ENCODE measurements at places on chromosomes 3 and 15.

DNA sequence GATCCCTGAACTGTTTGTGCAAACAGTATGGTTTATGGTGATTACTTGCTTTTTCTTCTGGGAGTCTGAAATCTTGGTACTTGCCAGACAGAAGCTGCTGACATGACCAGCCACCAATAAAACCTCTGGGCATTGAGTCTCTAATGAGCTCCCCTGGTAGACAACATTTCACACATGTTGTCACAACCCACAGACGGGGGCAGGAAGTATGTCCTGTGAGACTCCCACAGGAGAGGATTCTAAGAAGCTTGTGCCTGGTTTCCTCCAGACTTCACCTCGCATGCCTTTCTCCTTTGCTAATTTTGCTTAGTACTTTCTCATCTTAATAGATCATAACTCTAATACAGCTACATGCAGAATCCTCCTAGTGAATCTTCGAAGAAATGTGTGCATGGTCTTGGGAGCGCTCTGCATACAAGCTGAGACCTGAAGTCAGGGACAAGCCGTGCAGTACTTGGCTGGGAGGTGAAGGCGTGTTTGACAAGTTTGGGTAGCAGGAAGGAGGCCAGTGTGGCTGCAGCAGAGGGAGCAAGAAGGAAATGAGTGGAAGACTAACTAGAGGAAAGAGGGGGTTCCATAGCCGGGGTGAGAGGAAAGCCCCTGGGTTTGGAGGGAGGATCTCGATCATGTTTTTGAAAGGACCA lies 49.0 kb downstream of the B3GNT5 start:
- no peak for DNase-seq

DNA sequence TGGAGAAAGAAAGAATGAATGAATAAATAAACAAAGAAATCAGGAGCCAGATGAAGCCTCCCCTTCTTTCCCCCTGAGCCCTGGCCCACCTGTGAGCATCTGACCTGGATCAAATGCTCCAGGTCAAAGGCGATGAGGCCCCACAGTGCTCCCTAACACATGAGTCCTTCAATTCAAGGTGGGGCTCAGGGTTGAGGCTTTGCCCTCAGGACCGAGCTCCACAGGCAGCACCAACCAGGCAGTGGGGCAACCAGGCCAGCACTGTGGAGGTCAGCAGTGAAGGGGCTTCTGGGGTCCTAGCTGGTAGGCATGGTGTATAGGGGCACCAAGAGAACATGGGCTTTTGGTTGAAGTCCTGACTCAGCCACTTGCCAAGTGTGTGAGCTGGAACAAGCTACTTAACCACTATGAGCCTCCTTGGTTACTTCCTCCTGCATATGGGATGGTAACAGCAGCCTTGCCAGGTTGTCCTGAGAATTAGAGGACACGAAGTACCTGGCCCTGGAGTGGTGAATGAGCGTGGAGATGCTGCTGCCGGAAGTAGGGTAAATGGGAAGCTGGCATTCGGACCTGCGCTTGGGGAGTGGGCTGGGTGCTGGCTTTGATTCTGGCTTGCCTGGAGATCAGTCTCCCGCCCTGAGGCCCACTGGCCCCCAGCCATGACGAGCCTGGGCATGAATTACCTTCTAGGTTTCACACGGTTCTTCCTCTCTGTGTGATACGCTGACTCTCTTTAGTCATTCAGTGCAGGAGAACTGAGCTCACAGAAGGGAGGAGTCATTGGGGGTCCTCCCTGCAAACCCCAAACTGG lies 10.0 kb upstream of the PAQR5 start:
- no peak for DNase-seq

DNA sequence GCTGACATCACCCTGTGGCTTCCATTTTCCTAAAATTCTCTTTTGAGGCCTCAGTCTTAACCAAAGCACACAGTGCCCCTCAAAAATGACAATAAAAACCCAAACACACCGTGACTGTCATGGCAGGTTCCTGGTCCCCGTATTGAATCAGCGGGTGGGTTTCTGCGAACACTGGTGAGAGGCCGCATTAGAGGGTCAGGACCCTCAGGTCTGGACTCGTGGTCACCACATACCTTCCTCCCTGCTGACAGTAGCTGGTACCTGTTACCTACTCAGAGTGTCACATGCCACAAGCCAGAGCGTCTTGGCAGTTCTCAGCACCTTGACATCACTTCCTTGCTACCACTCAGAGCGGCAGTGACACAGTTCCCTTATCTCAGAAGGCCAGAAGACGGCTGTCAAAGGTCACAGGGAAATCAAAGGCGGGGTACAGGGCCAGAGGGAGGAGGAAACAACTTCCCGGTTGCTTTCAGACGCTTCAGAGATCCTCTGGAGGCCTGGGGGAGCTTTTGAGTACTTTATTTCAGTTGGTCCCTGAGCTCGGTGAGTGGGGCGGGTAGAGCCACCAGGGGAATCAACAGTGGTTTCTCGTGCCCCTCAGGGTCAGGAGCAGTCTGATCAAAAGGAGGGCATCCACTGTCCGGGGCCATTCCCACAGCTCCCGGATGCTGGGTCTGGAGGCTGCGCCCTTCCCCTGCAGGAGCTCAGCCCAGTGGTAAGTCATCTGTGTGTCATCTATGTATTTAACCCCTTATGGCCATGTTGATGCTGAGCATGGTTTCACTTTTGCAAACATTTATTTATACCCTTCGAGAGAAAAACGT lies at the start of the genes CCR5AS and CCRL2:
CCR5AS (minus strand) TSS at position 279 of the 824 bp plus-strand sequence.
CCRL2 (plus strand) TSS at position 472 of the 824 bp plus-strand sequence. CDS start 821 bp downstream, outside the sequence.
- DNase-seq, result peak; percentile 65

DNA sequence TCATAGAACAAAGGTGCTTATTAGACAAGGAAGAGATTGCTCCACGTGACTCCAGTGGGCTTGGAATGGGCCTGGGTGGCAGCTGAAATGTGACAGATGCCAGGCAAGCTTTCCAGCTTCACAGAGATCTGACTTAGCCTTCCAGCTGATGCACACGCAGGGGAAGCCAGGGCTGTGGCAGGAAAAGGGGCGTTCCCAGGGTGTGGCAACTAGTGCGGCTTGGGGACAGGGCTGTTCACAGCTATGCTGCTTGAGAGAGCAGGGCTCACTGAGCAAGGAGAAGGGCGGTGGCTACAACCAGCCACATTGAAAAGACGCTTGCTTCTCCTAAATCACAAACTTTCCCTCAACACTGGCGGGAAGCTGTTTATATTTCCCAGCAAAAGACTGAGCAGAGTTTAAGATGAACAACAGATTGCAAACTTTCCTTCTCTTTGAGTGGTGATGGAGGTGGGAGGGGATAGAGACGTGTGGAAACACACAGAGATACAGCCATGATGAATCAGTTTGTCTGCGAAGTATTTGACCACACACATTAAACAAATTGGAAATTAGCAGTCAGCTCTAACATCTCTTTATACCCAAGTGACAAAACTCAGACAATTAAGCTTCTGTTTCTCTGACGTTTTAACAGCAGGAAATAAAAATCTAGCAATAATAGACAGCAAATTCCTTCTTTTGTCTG lies 127.5 kb downstream of the BDH1 start:
- peak; percentile 79 for DNase-seq

GRCh38 chr15:73630921-73631362 lies 2.2 kb downstream of the NPTN start:
- no peak for DNase-seq

DNA sequence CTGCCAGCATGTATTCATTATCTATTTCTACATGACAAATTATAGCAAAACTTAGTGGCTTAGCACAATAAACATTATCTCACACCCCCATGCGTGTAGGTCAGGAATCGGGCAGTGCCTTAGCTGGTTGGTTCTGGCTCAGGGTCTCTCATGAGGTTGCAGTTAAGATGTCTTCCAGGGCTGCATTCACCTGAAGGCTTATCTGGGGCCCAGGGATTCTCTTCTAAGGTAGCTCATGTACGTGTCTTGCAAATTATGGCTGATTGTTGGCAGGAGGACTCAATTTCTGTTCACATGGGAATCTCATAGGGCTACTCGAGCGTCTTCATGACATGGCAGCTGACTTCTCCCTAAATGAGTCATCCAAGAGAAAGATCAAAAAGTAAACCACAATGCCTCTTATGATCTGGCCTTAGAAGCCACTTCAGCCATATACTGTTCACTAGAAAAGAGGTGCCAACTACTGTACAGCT lies 42.9 kb upstream of the TSC22D2 start:
- peak; percentile 69 for DNase-seq

DNA sequence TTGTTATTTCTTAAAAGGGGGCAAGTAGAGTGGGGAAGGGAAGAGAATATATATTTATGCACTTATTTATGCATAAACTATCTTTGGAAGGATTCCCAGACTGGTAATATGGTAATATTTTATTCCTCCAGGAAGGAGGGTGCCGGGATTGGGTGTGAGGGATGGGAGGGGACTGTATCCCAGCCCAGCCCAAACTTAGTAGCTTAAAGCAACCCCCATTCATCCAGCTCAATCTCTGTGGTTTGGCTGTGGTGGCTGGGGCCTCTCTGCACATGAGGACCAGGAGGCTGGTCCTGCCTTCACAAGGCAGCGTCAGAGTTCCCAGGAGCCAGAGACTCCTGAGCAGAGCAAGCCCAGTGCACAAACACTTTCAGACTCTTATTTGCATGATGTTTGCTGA lies 48.4 kb downstream of the CCNL1 start:
- DNase-seq, result no peak

DNA sequence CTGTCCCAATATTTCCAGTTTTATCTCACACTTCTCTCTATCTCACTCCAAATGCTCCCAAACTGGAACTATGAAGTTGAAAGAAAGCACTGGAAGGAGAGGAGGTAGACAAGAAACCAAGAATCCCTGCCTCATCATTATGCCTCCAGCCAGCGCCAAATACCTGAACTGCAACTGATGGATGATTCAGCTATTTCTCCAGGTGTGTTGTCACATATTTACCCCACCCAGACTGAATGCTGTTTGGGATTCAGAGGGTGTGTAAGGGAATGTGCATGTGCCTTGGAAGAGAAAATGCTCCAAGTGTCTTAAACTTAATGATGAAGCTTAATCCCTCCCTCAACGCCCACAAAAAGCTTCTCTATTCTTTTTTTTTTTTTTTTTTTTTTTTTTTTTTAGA lies 269.5 kb upstream of the ATP11B start:
- DNase-seq, result no peak

DNA sequence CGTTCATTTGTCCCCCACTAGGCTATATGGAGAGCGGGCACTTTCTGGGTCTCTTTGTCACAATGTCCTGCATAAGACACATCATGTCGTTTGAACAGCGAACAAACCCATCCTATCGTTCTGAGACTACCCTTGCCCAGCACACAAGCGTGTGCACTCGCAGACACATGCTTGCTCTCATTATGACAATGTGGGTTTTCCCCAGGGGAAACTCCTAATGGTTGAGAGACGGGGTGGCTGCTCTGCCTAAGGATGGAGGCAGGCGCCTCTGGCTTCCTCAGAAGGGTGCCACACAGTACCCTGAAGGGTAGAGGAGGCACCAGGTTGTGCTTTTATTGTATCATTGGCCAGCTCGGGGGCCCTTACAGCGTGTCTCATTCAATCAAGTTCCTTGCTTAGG lies 51.0 kb upstream of the MYZAP start:
- DNase-seq, result no peak

DNA sequence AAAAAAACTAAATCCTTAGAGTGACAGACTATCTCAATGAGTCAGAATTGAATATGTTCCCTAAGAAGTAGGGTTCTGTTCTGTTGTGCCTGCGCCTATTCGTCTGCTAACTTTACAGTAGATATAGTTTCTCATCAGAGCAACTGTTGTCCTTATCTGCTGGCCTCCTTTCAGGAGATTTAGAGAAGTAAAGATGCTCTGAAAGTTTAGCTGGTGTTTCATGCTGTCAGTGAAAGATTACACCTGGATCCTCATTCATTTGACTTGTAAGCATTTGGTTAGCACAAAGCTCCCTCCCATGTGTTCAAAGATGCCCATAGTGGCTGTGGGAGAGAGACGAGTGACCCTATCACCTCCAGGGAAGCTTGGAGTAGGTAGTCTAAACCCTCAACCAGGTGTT lies 35.0 kb downstream of the SUCNR1 start:
- DNase-seq, result no peak

DNA sequence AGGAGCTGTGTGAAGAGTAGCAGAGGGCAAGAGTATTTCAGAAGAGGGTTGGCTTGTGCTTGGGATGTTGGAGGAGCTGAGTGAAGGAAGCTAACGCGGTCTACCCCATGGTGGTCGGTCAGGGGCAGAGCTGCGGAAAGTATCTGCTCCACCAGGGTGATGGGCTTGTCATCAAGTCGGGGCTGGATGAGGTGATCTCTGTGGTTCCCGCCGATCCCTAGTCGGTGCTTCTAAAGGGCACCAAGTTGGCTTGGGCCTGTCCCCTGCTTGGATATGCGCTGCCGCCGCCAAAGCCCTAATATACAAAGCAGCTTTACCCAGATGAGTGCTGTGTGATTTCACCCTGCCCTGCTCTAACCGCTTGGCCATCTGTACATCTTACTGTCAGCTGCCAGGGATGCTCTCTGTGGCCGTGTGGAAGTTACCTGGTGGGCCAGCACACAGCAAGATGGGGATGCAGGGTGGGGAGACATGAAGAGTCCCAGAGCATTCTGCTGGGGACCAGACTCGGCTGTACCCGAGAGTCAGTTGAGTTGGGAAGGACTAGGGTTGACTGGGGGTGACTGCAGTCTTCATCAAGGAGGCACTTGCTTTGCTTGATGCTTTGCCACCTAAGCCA lies 226.1 kb upstream of the BHLHE40 start:
- no peak for DNase-seq

DNA sequence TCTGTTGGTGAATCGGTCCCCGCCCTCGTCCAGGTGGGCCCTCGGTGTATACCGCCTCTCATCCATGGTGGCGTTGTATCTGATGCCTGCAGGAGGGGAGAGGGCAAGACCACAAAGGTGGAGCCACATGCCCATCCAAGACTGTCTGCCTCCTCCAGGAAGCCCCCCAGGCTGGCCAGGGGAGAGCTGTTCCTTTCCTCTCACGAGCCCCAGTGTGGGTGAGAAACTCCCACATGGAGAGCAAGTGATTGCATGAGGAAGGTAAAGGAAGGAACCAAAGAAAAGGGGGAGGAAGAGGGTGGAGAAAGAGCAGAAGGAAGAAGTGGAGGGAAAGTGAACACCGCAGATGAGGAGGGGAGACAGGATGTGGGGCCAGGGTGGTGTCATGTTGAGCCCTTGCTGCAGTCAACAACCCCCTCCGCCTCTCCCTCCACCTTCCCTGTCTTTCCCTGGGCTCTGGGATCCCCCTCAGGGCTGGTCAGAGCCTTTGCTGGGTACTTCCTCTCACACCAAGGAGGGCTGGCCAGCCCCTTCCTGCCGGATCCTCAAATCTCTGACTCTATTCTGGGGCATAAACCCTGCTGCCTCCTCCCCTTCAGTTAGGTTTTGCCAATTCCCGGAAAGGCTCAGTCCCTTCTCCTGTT lies 49.3 kb downstream of the FEM1B start:
- DNase-seq, result no peak

GRCh38 chr3:55243678-55244077 lies 243.4 kb downstream of the WNT5A start:
- DNase-seq, result no peak

GRCh38 chr15:95624100-95624499 lies 706.4 kb upstream of the NR2F2 start:
- DNase-seq, result no peak

- DNase-seq, result no peak
Measured at GRCh38 chr3:40224796-40225515, 84.6 kb upstream of the EIF1B start.

Measured in LoVo (cell line).